NCI-H2081 treated with DMSO at 0.1 percent for 48 hours (cell line): ENCODE measurements at places on chromosomes 7 and 10.

GRCh38 chr10:29631049-29631339, 3.8 kb downstream of the SVIL start:
- DNase-seq = no peak

- DNase-seq = no peak
Measured at GRCh38 chr7:33778195-33778594, 127.1 kb upstream of the BMPER start.

DNA sequence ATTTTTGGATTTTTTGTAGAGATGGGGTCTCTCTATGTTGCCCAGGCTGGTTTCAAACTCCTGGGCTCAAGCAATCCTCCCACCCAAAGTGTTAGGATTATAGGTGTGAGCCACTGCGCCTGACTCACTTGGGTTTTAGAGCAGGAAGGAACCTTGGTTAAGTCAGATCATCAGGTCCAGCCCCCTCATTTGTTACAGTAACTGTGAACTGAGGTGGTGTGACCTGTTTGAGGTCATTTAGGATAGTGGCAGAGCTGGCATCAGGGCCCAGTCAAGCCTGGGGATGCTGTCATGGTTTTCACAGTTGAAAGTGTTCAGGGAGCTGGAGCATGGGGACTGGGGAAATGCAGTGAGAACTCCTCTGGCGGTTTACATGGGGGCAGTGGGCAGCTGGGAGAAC, 159.6 kb downstream of the TAX1BP1 start:
- DNase-seq = no peak

DNA sequence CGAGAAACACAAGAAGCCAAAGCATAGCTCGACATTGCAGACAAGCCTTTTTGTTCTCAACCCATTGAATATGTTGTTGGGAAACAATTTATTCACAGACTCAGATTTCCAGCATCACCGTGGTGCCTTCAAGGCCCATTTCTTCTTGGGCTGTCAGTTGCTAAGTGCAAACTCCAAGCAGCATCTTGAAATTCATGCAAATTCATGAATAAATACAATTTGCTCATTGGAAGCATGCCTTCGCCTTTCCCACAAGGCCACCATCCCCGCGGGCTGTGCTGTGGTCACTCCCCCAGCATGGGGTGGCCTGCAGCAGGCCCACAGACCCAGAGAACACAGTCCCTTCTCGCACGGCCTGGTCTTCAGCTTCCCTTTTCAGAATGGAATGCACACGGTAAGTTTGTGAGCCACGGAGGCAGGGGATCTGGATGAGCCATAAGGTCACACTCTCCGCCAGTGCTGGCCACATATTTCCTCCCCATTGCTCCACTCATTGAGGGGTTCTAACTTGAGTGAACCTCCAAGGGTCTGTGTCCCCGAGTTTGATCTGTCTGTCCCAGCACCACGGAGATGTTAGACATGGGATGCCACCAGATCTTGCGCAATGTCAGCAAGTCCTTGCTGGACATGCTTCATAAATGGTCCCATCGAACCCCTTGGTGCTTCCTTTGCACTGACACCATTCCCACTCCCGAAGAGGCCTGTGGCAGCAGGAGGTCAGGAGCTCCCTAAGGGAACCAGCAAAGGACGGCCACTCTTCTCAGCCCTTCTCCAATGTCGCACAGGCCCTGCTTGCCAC, 109.5 kb downstream of the GFRA1 start:
- DNase-seq = no peak

DNA sequence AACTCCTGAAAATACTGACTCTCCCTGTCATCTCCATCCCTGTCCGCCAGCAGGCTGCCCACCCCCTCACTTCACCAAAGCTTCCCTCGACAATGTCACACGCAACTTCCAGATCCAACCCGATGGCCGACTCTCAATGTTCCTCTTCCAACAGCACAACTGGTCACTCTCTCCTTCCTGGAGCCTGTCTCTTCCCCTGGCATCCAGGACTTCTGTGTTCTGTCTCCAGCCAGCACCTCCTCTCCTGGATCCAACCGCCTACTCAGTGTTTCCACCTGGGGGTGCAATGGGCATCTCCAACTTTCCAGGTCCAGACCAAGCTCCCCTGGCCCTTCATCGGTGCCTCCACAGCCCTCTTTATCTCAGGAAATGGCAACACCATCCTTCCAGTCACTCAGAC, 8.6 kb downstream of the CPA5 start:
- no peak for DNase-seq

GRCh38 chr10:13564576-13564975, 22.2 kb upstream of the PRPF18 start:
- no peak for DNase-seq

- DNase-seq = no peak
Measured at GRCh38 chr10:133011882-133012281, 69.5 kb upstream of the CFAP46 start.

GRCh38 chr10:24869354-24870015, 82.9 kb downstream of the PRTFDC1 start:
- no peak for DNase-seq

DNA sequence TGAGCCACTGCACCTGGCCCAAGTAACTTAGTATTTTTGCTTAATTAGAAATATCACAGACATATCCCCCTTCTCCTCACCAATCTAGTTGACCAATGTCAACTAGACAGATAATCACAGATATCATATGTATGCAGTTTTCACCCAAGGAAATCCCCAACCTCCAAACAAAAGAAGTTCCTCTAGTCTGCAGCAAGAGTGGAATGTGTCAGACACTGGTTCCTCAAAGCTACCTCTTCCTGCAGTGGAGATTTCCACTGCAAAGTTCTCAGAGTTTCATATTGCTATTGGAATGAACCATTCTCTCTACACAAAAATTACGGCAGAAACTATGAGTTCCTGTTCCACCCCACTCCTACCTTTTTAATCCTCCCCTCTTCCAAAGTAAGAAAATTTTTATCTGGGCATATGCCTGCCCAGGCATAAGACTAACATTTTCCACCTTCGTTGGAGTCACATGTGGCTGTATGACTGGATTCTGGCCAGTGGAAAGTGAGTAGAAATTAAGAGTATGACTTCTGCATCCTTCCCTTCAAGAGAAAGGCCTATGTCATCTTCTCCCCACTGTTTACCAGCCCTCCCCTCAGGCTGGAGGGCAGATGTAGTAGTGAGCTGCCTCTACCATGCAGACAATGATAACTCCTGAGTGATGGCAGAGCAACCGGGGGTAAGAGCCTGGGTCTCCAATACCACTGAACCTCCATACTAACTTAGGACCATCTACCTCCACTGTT, 103.0 kb downstream of the MYOF start:
- no peak for DNase-seq

DNA sequence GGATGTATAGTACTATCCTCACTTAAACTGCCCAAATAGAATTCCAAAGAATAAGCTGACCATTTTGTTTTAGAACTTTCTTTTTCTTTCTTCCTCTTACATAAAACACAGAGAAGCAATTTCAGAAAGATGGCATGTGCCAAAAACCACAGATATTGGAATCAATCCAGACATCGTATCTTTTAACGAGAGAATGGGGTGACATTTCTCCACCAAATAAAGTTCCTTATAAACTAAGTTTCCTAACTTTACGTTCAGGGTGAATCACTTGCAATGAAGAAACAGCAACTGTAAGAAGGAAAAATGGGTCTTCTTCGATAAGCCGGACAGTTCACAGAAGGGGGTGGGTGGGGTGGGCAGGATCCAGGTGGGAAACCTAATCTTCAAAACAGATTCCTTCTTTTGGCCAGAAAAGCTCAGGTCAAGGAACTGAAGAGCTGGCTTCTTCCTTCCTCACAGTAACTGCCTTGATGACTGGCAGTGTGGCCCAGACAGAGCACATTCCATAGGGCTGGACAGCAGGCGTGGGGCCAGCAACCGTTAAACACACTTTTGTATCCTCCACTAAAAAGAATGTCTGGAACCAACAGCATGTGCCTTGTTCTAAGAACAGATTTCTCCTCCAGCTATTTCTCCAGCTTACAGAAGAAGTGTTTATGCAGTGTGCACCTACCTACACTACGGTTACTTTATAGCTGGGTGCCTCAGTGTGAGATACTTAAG, 31.5 kb downstream of the CREB3L2 start:
- no peak for DNase-seq

DNA sequence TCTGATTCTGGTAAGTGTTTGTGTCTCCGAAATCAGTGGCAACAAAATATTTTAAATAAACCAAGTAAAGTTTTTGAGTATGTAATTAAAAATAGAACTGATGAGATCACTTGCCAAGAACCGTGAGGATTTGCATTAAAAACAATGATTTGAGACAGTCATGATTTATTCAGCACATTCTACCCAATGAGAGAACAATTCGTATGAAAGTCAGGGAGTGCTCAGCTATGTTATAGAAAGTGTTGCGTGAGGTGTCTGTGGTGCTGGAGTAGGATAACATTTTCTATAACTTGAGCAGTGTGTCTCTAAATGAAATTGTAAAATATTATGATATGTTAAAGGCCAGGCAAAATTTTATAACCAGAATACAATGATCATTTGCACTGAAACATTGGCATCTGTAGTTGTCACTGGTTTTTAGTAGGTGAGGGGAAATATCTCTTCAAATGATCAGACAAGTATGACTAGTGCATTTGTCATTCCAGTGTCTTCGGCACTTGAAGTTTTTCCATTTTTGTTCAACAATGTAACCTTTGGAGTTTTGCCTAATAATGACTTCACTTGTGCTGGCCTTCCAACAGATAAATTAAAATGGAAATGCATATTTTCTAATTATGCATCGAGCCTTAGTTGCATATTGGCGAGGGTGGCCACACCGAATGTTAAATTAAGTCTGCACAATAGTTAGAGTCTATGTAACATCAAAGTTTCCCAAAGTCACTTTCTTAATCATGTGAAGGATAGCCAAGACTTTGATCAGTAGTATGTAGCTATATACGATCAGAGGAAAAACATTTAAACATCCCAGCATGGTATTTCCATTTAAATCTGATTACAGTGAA, 335.9 kb downstream of the GFRA1 start:
- DNase-seq = no peak

- DNase-seq = no peak
Measured at GRCh38 chr10:79084012-79084971, 15.5 kb downstream of the ZMIZ1 start.

GRCh38 chr10:72567889-72568640, 57.8 kb downstream of the MICU1 start:
- DNase-seq = no peak

- no peak for DNase-seq
Measured at GRCh38 chr7:45387837-45388236, 186.3 kb upstream of the ADCY1 start.

- no peak for DNase-seq
Measured at GRCh38 chr10:85611093-85611740, 755.4 kb downstream of the GRID1 start.

GRCh38 chr7:70674571-70675010, 457.4 kb upstream of the GALNT17 start:
- DNase-seq = no peak

GRCh38 chr10:125340903-125341302, 180.5 kb upstream of the CTBP2 start:
- no peak for DNase-seq

GRCh38 chr10:122233857-122234348, 37.2 kb upstream of the BTBD16 start:
- no peak for DNase-seq

DNA sequence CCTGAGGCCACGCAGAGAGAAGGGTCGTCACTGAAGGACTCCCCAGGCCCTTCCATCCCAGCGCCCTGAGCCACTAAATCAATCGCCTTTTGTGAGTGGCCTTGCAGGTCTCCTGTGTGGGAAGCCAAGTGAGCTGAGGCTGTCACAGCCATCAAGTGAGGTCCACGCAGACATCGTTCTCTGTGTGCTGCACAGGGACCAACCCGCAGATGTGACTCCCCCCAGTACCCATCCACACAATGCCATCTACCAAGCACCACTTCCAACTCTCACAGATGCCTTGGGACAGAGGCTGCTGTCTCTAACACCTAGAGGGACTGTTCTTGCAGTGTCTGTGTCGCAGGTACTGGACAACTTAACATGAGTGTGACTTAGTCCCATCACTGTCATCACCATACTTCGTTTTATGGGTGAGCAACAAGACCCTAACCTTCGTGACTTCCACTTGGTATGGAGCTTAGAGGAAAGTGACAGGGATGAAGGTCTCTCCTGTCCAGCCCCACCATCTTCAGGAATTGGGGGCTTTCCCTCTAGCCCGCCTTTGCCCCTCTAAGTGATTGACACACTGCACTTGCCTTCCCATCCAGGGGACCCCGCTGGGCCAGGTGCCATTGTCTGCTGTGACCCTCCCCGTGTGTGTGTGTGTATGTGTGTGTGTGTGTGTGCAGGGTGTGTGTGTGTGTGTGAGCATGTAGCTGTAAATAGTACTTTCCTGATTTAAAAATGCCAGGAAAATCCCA, 51.4 kb upstream of the TMEM72 start:
- no peak for DNase-seq

DNA sequence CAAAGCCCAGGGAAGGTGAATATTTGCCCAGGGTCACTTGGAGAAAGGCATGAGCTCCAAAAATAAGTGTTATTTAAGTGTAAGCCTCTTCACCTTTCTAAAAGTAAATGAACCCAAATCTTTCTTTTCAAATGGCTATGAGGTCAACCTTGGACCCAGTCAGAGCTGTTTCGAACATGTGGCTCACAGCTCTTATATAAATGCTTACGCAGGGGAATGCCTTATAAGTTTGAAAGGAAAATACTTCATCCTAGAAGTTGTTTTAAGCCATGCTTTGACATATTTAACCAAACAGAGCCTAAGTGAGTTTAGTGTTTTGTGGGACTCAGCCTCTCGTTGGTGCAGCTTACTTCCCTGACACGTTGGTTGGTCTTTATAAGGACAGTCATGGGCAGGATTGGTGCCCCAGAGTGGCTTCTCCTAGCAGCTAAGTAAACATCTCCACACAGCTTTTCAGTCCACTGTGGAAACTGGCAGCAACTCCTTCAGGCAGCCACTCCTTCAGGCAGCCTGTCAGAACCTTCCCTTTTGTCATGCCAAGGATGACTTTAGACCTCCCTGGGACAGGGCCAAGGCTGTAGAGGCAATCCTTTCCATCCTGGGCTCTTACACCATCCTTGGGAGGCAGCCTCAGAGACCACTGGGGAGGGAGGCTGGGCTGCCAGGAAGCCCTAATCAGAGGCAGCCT, 43.6 kb downstream of the MINDY4 start:
- DNase-seq = no peak

DNA sequence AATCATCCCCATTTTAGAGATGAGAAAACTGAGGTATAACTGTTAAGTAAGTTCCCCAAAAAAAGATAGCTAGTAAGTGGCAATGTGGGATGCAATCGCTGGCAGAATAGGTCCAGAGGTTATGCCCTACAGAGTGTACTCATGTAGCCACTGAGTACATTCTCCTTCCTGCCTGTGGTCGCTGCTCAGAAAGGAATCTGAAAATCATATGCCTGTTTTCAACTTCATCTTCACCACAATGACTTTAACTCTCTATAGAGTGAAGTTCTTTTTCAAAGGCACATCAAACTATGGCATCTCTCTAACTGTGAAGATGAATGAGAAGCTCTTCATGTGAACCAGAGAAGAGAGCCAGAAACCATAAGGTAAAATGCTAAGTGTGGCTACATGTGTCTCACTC, 162.2 kb upstream of the SLC25A13 start:
- DNase-seq = no peak
